ENCODE measurements at places on chromosomes 12 and 14. TPM values are rescaled to one million over a fixed set of nuclear protein-coding genes. Genes with fewer than 3 reads are reported as not detected.
A peak's percentile ranks its signal among the peaks of the same experiment; 100 is the strongest.

Gene CCDC197
- total RNA-seq, result not detected

Gene MED13L
- total RNA-seq, result 221 TPM

Gene ASIC1
- not detected for total RNA-seq

DNA sequence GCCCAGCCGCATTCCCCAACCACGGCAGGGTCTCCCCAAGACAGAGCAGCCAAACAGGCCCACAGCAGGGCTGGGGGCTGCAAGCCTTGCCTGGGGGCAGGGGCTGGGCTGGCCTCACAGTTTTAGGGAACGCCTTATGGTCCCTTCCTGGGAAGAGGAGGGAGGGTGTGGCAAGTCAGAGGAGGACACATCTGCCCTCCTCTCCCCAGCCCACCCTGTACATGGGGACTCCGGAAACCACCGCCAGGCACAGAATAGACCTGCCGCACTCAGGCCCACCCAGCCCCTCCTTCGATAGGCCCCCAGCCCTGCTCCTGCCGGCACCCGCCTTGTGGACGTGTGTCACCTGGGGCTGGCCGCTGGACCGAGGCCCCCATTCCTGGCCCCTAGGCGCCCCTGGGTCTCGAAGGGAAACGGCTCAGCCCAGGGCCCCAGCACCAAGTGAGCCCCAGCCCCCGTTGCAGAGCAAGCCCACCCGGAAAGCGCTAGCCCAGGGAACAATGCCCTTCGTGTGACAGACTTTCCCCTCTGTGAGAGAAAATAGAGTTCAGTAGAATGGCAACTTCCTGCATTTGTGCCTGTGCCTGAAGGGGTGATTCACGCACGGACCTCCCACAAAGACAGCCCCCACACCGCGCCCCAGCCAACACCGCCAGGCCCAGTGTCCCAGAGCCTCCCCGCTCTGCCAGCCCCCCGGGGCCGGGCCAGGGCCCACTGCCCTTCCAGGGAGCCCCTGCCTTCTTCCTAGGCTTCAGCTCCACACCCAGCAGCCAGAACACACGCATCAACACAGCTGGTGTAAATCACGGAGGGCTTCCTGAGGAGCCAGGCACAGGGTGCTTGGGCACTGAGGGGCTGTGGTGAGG is 12.0 kb upstream of the NUDT14 start:
- H3K27me3 ChIP-seq, result peaks cover 3% of the 10 kb centered on the region
- H3K4me3 ChIP-seq, result no peak overlapping the region
- no peak for DNase-seq
- H3K36me3 ChIP-seq, result no peaks in the 10 kb centered on the region
- peaks cover 10% of the 10 kb centered on the region for H3K4me1 ChIP-seq

DNA sequence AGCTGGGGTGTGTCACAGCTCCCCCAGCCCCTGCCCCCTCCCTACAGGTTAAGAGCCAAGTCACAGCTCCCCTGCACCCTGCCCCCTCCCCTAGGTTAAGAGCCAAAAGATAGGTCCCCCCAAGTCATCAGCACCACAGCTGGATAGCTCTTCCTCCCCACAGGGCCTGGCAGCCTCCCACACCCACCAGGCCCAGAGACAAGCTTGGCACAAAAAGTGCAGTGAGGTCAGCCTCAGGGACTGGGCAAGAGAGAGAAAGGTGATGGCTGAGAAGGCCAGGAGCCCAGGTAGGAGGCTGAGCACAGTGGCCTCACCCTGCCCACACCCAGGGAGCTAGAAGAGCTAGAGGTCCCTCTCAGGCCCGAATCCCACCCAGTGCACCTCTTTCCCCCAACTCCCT is 8.7 kb downstream of the ITGA7 start:
- peaks cover 54% of the 10 kb centered on the region for H3K36me3 ChIP-seq
- H3K4me3 ChIP-seq, result no peak overlapping the region
- no peaks in the 10 kb centered on the region for H3K27me3 ChIP-seq
- peak overlapping the region; percentile 25 for H3K27ac ChIP-seq
- DNase-seq, result no peak

DNA sequence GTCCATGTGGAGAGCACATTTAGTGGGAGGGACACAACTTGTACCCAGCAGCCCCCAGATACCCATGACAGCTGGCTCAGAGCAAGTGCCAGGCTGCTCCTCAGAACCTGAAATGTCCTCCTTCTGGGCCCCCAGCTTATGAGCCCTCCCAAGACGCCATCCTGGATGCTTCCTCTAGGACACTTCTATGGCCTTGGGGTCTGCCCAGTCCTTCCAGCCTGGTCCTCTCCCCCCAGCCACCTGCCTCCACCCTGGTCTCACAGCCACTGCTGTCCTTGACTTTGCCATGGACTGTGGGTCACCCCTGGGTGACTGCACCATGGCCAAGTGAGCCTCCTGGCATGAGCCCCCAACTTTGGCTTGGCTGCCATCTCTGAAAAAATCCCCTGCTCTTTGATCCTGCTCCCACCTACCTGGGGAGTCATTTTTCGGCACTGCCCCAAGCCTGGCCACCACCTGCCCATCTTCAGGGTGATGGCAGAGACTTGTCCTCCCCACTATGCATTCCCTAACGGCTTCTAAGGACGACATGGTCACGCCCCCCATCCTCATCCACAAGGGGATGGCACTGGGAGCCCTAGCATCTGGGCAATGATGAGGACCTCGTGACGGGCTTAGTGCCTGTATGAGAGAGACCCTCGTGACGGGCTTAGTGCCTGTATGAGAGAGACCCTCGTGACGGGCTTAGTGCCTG is 323.7 kb downstream of the TMEM121 start:
- DNase-seq, result no peak
- H3K27ac ChIP-seq, result no peak overlapping the region
- H3K4me1 ChIP-seq, result no peaks in the 10 kb centered on the region
- no peaks in the 10 kb centered on the region for H3K36me3 ChIP-seq
- H3K4me3 ChIP-seq, result no peak overlapping the region

DNA sequence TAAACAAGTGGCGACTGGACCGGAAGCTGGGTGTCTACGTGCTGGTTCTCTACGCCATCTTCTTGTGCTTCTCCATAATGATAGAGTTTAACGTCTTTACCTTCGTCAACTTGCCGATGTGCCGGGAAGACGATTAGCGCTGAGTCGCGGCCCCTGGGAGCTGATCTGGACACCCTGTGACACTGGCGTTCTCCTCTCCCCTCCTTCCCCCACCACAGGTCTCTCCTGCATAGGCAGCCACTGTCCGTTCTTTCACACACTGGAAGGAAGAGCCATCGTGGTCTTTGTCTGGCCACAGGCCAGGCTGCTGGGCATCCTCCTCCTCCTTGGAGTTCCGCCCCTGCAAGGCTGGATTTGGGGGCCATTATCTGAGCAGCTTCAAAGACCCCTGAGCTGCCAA is 20.1 kb upstream of the RIN3 start:
- no peak overlapping the region for H3K27ac ChIP-seq
- no peak for DNase-seq
- H3K27me3 ChIP-seq, result no peaks in the 10 kb centered on the region
- no peaks in the 10 kb centered on the region for H3K36me3 ChIP-seq
- H3K4me1 ChIP-seq, result no peaks in the 10 kb centered on the region

- no peak overlapping the region for H3K27ac ChIP-seq
- no peak for DNase-seq
- H3K36me3 ChIP-seq, result no peaks in the 10 kb centered on the region
- H3K4me3 ChIP-seq, result no peak overlapping the region
These were observed 783.0 kb downstream of the TMEM121 start for GRCh38 chr14:106309423-106309822.

GRCh38 chr14:88613552-88614010 is 50.7 kb downstream of the ZC3H14 start:
- H3K36me3 ChIP-seq, result peaks cover 39% of the 10 kb centered on the region
- peaks cover 6% of the 10 kb centered on the region for H3K4me1 ChIP-seq
- no peak for DNase-seq
- no peaks in the 10 kb centered on the region for H3K27me3 ChIP-seq
- H3K27ac ChIP-seq, result no peak overlapping the region

DNA sequence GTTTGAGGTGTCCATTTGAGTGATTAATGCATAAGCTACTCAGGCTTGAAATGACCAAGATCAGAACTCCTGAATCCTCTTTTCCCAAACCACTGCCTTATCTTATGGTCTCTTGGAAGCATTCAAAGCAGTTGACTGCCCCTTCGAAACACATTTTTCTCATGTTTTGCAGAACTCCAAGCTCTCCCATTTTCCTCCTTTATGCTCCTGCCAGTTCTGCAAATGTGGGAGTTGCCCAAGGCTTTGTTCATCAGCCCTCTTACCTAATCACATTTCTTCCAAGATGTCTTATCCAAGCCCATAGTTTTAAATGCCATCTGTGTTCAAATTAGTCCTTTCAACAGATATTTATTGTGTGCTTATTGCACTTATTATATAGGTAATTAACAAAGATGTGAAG is 1.8 kb upstream of the DNAAF2 start:
- H3K4me1 ChIP-seq, result peaks cover 27% of the 10 kb centered on the region
- peaks cover 3% of the 10 kb centered on the region for H3K36me3 ChIP-seq
- no peak for DNase-seq
- H3K27ac ChIP-seq, result no peak overlapping the region
- H3K4me3 ChIP-seq, result no peak overlapping the region

- no peaks in the 10 kb centered on the region for H3K4me1 ChIP-seq
- no peak for DNase-seq
- no peak overlapping the region for H3K4me3 ChIP-seq
These were observed 43.8 kb downstream of the LRCOL1 start for GRCh38 chr12:132566516-132567131.
